Esophagus squamous epithelium (tissue), 5 donors: ENCODE measurements at places on chromosomes 3 and 15.

DNA sequence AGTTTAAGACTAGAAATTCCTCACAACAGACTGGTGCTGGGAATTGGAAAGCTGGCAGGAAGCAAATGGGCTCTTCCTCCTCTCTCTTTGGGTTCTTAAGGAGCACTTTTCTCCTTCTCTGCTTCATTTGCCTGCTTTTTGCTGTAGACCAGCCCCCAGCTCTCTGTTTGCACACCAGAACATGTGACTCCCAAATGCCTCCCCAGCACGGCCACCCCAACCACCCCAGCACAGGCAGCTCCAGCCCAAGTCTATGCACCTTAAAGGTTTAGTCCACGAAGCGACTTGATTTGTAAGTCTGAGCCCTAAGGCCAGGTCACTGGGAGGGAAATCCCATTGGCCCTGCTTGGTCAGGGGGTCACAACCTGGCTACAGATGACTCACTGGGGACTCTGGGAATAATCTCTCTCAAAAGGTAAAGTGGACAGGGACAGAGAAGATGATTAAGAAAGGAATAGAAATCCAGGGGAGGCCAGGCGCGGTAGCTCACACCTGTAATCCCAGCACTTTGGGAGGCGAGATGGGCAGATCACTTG is 377.8 kb upstream of the PROK2 start:
- DNase-seq = no peak

DNA sequence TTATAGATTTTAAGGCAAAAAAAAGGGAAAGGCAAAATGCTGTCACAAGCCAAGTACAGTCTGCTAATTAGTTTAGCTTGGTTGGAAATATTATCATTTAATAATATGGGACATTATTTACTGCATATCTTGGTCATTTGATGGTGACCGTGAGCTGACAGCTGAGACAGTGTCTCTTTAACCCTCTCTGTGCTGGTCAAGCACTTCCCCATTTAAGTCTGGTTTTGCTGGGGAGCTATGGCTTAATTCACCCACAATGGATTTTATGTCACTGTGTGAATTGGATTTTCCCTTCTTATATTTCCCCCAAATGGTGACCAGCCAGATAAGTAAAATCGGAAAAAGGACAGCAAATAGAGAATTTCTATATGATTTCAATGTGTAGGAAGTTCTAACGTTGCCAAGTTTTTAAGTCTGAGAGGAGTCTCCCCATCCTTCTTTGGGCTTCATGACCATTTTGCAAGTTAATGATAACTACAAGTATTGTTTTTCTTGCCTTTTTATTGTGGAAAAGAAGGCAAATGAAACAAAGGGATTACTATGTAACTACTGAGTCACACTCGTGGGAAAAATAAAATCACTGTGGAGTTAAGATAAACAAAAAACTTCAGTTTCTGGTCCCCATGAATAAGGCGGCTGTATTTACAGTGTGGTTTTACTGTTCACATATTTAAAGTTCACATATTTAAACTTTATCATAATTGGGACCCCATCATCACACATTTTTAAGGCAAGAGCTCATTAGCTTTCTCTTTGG is 373.5 kb downstream of the NR2F2 start:
- no peak for DNase-seq

DNA sequence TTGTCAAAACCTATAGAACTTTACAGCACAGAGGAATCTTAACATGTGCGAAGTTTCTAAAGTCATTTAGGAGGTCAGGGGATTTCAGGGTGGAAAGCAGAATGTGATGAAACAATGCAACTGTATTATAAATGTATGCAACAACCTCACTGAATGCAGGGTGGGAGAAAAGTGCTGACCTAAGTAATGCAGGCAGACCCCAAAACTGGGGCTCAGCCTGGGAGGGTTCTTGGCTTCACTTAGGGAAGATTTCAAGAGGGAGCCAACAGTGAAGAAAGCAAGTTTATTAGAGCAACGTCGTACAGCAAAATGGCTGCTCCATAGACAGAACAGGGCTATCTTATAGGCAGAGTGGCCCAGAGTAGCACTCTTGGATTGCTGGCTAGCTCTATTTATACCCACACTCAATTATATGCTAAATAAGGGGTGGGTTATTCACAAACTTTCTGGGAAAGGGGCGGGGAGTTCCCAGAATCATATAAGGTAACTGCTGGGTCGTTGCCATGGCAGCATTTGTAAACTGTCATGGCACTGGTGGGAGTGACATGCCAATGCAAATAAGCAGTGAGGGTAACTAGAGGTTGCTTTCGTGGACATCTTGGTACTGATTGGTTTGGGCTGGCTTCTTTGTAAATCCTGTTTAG is 14.2 kb upstream of the CAND2 start:
- DNase-seq = no peak

DNA sequence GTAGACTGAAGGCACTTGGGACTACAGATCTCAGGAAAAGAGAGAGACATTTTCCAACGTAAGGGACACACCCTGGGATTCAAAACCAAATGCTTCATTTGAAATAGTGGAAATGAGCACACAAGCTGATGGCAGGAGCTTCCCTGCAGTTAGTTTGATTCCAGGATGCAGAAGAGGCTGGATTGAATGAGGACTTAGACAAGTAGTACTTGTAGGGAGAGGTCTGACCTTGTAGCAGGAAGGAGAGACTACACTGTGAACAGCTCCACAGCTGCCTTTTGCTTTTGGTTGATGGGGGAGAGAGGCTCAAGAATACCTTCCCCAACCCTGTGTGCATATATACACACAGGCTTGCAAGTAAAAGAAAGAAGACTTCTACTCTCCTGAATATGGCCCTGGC is 51.5 kb downstream of the PDE8A start:
- DNase-seq = no peak

- DNase-seq = no peak
These were observed 259 bp upstream of the CILP start for GRCh38 chr15:65211482-65211982.

- DNase-seq = no peak
These were observed 156.2 kb downstream of the FGF12 start for GRCh38 chr3:192570821-192571791.

GRCh38 chr3:126107957-126108675 is 24.2 kb upstream of the SLC41A3 start:
- DNase-seq = no peak

- no peak for DNase-seq
These were observed 4.5 kb downstream of the THRB start for GRCh38 chr3:24490151-24490550.
